ENCODE measurements at places on chromosomes 12 and 14. TPM values are rescaled to one million over a fixed set of nuclear protein-coding genes. Genes with fewer than 3 reads are reported as not detected.

Gene NOS1
- total RNA-seq: not detected

Gene SETD1B
- total RNA-seq: 21.0 TPM

Gene TUNAR
- total RNA-seq: 0.27 TPM

Gene CCNK
- total RNA-seq: 55.8 TPM

Gene MYH6
- total RNA-seq: not detected

Gene ZBTB42
- 2.7 TPM for total RNA-seq

Gene SPIC
- total RNA-seq: not detected

Gene MON2
- 53.4 TPM for total RNA-seq

Gene ADSS1
- total RNA-seq: 3.7 TPM

DNA sequence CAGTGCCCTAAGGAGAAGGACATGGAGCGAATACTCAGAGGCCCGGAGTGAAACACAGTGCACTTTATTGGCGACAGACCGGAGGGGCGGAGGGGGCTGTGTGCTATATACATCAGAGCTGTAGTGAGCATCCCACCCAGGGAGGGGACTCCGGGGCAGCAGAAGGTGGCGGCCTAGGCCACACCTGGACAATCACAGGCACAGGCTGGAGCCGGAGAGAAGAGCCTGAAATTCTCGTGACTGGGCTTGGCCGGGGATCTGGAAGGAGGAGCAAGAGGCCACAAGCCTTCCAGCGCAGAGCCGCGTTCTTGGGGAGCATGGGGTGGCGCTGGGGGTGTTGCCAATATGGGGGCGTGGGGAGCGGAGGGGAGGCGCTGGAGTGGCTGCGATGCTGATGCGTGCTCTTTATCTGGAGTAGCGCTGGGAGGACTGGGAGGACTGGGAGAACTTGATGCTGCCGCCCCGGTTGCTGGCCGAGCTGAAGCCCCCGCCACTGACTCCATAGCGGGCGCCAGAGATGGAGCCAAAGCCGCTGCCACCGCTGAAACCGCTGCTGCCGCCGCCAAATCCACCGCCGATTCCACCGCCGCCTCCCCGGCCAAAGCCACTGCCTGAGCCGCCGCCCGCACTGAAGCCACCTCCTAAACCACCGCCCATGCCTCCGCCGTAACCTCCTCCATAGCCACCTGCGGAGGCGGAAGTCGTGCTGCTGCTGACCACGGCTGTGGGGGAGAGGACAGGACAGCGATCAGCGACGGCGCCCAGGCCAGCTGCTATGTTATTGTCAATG is 6.1 kb downstream of the KRT3 start:
- no peak for DNase-seq

DNA sequence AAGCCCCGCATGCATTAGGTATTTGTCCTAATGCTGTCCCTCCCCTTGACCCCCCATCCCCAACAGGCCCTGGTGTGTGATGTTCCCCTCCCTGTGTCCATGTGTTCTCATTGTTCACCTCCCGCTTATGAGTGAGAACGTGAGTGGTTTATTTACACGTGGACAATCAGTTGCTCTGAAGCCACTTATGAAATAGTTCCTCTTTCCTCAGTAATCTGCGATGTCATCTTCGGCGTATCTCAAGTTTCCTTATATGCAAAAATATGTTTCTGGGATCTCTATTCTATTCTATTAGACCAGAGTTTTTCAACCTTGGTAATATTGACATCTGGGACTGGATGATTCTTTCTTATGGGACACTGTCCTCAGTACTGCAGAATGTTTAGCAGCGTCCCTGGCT is 56.0 kb upstream of the DCD start:
- no peak for DNase-seq

DNA sequence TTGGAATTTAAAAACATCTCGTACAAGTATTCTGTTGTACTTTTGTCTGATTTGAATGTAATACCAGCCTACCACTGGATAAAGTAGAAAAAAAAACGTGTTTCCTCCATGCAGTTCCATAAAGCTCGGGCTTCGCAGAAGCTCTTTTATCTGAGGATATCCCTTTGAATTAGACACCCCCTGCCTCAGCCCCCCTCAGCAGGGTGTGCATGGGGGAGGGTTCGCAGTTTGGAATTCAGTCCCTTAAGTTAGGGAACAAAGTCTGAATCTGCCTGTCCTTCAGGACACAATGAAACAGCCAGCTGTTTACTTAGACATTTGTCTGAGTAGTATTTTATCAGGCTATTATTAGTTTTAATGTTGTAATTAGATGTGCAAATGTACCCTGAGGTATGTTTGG is 234.0 kb upstream of the CAND1 start:
- DNase-seq: no peak

GRCh38 chr12:121391619-121392324 is 8.1 kb upstream of the RNF34 start:
- no peak for DNase-seq

DNA sequence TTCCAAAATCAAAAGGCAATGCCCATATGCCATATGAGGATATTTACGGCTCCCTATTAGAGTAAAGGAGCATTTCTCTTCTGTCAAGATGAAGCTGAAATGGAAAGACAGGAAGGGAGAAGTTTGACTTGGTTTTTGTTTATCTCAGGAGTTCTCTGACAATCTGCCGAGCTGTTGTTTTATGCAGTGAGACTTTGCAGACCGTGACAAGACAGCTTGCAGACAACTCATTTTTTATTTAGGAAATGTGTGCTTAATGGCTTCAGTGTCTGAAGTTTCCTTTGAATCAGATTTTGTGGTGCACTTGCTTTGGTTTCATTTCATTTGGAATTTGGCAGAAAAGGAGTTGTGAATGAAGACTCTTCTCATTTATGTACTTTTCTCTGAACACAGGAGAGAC is 145.4 kb downstream of the C12orf50 start:
- no peak for DNase-seq

DNA sequence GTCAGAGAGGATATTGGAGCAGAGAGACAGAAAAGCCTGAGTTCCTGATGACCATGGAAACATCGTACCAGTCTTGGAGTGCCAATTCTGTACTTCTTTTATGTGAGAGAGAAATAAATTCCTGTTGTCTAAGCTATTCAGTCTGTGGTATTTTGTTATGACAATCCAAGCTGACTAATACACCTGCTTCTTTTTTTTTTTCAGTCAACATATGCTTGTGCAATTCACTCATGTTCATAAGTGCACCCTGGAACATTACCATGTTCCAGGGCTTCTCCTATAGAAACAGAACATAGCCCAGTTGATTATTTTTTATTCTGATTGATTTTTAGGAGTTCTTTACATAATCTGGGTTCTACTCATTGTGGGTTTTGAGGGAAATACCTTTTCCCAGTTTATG is 1.7 kb upstream of the CHPT1 start:
- DNase-seq: no peak

DNA sequence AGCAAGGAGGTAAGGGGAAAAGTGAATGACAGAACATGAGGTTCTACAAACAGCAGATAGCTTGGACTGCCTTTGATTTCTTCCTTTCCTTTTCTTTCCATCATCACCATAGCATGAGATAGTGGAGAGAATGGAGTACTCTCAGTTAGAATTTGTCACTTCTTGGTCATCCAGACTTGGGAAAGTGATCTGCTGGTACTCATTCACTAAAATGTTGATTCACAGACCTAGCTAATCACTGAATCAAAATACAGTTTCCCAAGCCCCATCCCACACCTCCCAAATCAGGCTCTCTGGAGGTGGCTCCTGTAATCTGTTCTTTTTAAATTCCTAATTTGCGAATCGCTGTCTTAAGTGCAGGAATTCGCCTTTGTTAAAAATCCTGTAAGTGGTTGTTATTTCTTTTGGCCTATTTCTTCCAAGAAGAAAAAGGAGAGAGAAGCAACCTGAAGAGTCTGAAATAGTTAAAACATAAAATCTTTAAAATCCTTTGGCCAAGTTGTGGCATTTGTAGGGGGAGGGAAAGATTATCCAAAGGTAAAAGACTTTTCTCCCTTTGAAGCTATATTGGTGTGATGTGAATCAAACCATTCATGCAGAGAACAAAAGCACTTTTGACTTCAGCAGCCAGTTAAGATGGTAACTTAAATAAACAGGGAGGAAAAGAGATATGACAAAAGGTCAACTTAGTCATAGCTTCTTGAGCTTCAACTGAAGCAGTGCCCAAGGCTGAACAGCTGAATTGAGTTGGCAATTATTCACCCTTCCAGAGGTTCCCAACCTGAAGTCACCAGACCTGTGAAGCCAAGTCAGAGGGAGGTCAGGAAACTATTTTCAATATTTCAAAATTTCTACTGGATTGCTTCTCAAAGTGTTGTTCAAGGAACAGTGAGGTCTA is 255.1 kb upstream of the KRR1 start:
- DNase-seq: no peak

- DNase-seq: no peak
Observed at GRCh38 chr12:38907201-38907923, 2.0 kb upstream of the CPNE8 start.

- no peak for DNase-seq
Observed at GRCh38 chr12:1161197-1161596, 170.2 kb downstream of the ERC1 start.

DNA sequence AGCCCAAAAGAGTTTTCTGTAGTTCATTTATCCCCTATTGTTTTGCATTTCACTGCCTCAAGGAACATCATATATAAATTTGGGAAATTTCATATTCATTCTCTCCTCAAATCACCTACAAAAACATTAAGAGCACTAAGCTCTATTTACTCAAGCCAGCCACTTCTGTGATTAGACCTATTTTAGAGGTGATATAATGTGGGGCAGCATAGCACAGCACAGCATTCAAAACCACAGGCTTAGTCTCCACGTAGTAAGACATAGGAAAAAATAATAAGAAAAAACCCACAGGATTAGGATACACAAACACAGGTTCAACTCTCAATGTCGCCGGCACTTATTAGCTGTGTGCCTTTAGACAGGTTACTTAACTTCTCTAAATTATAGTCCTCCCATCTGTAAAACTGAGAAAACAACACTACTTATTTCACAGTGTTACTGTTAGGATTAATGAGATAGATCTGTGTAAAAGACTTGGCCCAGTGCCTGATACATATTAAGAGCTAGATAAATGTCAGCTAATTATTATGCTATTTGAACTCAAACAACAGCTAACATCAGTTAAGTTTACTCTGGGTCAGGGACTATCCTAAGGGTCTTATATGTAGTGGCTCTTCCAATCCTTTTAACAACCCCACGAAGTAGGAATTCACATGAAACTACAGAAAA is 20.3 kb downstream of the DCAF5 start:
- no peak for DNase-seq

- no peak for DNase-seq
Observed at GRCh38 chr14:91193069-91193468, 51.4 kb downstream of the GPR68 start.

DNA sequence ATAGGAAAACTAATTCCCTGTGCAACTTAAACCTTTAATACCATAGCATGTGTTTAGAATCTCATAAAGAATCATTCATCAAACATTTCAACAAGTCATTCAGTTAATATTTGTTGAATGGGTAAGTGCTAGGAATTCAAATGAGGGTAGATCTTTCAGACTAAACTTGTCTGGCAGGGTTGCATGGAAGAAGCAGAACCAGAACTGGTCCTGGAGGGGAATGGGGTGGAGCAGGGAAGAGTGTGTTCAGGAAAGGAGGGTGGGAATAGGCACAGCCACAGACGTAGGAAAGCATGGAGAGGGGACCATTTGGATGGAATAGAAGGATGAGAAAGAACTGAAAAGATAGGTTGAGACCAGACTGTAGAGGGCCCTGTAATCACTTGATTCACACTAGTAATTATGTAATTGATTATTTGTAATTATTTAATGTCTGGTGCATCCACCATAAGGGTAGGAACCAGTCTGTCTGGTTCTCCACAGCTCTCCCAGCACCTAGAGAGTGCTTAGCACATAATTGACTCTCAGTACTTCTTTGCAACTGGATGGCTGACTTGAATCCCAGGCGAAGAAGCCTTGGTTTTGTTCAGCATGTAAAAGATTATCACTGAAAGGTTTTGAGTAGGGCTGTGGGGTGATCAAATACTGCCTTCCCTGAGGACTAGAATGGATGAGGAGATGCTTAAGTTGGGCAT is 3.0 kb upstream of the MAP3K9 start:
- DNase-seq: no peak

- peak; percentile 72 for DNase-seq
Observed at GRCh38 chr12:65529771-65530435, 251.4 kb downstream of the MSRB3 start.

GRCh38 chr14:74616507-74616906 is 4.5 kb upstream of the LTBP2 start:
- no peak for DNase-seq

All from osteocyte (in vitro differentiated cells).